ENCODE measurements at places on chromosomes 7 and 10.
A peak's percentile ranks its signal among the peaks of the same experiment; 100 is the strongest.

DNA sequence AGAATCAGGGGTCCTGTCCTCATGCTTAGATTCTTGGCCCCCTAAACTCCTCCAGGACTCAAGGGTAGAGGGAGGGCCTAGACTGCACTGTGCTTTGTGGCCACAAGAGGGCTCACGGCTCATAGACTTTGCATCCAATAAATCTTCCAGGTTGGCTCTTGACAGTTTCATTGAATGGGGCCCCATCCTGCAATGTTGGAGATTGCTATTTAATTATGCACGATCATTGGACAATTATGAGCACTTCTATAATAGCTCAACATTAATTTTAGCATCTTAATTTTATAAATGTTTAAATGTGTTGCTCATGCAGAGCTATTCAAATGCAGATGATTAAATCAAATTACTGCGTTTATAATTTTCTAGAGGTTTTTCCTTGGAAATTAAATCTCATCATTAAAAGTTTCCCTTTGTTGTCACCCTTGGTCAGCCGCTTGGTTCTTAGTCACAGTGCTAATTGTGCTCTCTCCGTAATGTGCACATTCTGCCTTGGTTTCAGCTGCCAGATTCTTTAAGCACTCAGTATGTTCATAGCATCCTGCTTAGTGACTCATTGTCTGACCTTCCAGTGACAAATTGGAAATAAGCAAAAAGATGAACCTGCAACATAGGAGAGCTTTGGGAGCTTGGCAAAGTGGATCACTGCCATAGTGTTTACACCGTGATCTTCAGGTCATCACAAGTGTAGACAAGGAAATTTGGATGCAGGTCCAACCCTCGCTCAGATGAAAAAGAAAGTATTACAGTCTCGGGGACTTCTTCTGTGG lies 33.4 kb upstream of the PLPP4 start:
- peak; percentile 19 for DNase-seq

- no peak for DNase-seq
These were observed 621.2 kb downstream of the REEP3 start for GRCh38 chr10:64142395-64142794.

GRCh38 chr7:42734568-42734967 lies 177.3 kb downstream of the C7orf25 start:
- DNase-seq: no peak

- DNase-seq: no peak
These were observed 14.3 kb upstream of the RPA3 start for GRCh38 chr7:7732621-7733281.

DNA sequence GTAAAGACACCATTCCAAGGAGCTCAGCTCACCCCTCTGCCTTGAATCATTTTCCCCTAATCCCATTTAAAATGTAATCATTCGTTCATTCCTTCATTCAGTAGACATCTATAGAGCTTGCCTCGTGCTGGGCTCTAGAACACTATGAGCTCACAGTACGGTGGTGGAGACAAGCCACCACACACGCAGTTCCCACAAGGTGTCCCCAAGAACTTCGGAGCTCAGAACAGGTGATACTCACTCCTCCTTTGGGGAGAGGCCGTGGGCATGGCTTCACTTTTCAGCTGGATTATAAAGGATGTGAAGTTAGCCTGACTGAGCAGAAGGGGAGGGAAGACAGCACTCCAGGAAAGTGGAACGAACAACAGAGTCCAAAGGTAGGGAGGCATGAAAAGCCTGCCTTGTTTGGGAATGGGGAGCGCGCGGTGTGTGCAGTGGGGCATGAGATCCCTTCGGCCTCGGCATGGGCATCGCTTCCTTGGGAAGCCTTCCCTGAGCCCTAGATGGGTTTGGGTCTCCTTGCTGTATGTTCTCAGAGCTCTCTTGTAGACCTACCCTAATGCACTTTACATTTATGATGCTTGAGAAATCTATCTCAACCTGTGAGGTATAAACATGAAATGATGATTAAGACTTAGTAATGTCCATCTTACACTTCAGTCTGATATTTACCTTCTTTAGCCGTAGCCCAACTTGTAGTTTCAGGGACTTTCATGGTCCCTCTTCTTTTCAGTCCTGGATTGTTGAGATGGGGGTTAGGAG lies 809 bp upstream of the OGA start:
- DNase-seq: no peak

DNA sequence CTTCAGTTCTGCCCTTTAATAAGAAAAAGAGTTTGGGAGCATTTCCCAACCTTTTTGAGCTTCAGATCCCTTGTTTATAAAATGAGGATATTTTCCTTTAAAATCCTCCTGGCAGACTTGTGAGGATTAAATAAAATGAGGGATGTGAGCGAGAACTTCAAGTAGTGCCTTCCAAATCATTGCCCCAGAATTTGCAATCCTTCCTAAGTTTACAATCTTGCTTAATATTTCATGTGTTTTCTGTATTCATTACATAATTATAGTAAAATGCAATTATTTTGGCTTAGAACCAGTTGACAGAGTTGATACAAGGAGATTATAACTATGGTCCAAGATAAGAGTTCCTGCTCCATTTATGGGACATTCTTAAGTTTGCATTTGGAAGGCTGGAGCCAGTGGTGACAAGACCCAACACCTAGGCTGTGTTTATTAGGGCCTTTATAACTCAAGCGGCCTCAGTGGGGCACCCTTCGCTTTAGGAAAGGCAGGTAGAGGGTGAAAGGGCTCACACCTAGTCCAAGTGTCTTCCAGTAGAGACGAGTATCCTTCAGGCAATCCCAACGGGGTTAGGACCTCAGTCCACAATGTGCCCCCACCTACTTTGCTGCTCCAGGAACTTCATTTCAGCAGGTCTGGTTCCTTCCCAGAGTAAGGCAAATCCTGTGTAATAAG lies 317.5 kb downstream of the WDR11 start:
- DNase-seq: no peak

DNA sequence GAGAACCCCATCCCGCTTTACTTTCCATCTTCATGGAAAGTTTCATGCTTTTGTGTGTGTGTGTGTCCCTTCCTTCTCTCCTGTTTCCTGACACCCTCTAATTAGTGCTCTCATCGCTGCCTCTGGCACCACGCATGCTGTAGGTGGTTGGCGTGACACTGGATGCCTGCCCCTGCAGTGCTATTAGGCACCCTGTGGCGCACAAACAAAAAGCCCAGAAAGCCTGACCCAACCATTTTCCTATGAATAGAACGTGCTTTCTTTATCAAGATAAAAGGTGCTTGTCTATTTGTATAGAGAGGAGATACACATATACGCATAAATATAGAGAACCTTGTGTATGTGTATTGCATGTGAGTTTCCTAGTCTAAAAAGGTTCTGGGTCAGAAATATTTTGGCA lies 120.8 kb upstream of the CDCA7L start:
- peak; percentile 21 for DNase-seq

DNA sequence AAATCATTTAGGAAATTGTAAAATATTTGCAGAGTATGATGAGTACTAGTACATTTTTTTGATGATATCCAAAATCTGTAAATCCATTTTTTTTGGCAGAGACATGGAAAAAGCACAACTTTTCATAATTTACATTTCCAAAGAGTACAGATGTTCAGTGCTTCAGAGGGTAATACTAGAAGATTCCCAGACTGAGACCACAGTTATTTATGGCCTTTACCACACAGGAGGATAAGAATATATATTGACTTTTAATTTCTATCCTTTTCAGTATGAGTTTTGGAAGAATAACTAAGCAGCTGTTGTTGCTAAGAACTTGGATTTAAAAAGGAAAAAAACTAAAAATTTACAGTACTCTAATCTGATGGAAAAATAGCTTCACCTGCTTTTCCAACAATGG lies 61.9 kb downstream of the HGF start:
- no peak for DNase-seq

DNA sequence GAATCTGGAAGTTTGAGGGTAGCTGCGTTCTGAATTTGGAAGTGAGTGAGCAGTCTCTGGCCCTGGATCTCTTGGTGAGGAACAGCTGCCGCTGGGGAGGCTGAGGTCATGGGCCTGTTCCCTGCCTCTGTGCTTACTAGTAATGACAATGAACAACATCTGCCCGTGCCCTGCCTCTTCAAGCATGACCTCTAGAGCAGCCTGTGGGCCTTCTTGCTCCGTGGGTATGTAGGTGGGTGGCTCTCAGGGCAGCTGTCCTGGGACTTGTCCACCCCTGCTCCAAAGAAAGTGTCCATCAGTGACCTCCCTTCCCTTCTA lies 186.2 kb downstream of the CXCL12 start:
- DNase-seq: no peak

GRCh38 chr7:114620208-114620607 lies 205.6 kb downstream of the FOXP2 start:
- DNase-seq: no peak

GRCh38 chr7:142010952-142011548 lies 15.4 kb downstream of the MGAM start:
- DNase-seq: no peak

- DNase-seq: no peak
These were observed 222.5 kb upstream of the CACNA2D1 start for GRCh38 chr7:82665966-82666507.

GRCh38 chr10:48224979-48225560 lies 49.4 kb downstream of the FRMPD2 start:
- DNase-seq: no peak

GRCh38 chr10:49761201-49761788 lies 828 bp downstream of the OGDHL start:
- DNase-seq: no peak

DNA sequence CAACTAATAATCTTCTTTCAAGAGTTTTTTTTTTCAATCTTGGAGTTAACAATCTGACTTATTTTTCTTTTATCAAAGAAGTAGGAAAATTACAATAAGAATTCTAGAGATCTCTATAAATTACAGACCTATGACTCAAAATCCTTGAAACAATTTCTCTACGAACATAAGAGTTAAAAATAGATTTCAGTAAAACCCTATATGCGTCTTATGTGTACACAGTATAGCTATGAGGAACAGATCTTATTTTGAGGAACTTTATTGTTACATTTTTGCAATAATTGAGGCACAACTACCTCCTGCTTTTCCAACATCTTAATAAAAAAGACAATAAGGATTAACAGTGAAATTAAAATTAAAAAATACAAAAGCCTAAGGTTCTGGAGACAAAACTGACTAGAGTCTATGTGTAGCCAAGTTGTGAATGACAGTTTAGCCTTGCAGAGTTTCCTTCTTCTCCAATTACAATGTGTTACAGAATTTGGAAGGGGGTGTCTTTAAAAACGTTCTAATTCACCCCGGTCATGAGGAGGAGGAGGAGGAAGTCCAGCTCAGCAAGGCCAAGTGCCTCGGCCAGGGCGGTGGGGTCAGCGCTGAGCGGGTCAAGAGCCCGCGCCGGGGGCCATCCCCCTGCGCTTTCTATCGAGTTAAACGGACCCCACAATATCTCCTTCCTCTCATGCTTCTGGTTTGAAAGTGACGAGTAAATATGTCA lies 40.5 kb downstream of the AMZ1 start:
- no peak for DNase-seq

DNA sequence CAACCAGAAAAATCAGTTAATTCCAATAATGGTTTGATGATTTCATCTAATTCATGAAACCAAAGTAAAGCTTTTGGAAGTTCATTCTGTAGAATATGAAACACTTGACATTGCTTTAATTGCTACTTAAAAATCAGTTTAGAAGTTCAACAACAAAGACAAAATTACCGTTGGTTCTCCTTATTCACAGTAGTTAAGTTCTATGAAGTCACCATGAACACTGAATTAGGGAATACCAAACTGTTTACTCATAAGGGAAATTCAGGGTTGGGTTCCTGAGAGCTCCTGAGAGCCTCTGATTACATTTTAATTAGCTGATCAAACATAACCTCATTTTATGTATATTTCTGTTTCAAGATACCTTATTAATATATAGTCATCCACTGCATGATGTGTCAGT lies 46.2 kb downstream of the ZNF438 start:
- DNase-seq: no peak

- DNase-seq: peak; percentile 21
These were observed 472.9 kb upstream of the COBL start for GRCh38 chr7:51789489-51789888.

- no peak for DNase-seq
These were observed 6.6 kb downstream of the NPC1L1 start for GRCh38 chr7:44534501-44534900.

DNA sequence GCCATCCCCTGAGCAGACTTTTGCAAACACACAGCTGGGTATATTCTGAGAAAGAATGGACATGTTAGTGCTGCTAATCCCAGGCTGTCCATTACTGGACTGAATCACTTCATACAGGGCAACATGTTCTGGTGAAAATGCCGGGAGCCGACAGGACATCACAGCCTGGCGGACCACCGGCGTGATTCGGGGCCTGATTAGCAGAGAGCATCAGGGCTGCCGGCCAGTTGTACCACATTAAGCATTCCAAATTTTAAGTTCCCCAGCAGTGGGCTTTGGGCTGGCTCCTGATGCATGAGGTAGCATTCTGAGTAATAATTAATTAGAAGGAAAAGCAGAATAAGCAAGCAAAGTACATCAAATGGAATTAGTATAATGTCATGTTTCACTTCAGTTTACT lies 229.0 kb downstream of the GRID1 start:
- no peak for DNase-seq

- no peak for DNase-seq
These were observed 1247.1 kb downstream of the GATA3 start for GRCh38 chr10:9301554-9301953.

- no peak for DNase-seq
These were observed 166.8 kb upstream of the NFE2L3 start for GRCh38 chr7:25985196-25985595.

GRCh38 chr10:117071286-117072050 lies 66.5 kb upstream of the SHTN1 start:
- DNase-seq: no peak

DNA sequence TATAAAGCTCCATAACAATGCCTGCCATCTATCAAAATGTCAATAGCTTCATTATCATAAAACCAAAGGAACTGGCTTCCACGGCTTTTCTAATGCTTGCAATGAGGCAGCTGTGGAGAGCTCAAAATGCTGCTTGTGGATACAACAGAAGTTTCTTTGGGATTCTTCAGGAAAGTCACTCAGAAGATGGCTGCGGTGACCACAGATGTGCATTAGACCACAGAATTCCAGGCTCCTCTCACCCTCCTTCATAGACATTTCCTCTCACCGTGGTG lies 77.2 kb downstream of the CDCA7L start:
- no peak for DNase-seq

DNA sequence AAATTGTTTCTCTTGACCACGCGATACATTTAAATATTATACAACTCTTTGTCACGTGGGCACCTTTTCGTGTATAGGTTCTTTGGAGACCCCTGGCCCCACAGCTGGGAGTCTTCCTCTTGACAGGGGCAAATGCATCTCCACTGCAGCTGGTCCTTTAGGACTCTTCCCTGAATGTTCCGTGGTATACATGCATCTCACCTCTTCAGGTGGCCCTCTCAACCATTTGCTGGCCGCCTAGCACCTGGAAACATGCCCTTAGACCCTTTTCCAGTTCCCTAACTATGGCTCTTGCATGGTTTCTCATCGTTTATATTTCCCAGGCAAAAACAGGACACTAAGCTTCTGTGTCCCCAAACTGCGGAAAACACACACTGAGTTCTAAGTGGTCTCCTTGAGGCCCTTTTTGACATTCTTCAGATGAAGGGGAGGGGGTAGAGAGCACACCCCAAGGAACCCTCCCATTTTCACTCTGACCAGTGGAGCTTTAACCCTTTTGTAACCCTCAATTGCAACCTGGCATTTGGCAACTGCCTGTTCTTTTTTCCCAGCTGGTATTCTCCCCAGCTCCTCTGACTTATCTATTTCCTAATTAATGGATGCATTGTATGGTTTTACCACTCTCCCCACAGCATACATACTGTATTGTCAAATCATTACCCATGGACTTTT lies 20.6 kb downstream of the HNRNPA2B1 start:
- DNase-seq: no peak

- DNase-seq: no peak
These were observed 179.3 kb downstream of the WNT2 start for GRCh38 chr7:117143580-117143979.

GRCh38 chr10:101780187-101780817 lies 2.9 kb downstream of the NPM3 start:
- no peak for DNase-seq

Data from LNCaP clone FGC (cell line).